CD4-positive, alpha-beta T cell (primary cell): ENCODE measurements at places on chromosomes 3 and 15.

GRCh38 chr3:66885326-66886000 lies 112.6 kb upstream of the KBTBD8 start:
- no peak for DNase-seq

DNA sequence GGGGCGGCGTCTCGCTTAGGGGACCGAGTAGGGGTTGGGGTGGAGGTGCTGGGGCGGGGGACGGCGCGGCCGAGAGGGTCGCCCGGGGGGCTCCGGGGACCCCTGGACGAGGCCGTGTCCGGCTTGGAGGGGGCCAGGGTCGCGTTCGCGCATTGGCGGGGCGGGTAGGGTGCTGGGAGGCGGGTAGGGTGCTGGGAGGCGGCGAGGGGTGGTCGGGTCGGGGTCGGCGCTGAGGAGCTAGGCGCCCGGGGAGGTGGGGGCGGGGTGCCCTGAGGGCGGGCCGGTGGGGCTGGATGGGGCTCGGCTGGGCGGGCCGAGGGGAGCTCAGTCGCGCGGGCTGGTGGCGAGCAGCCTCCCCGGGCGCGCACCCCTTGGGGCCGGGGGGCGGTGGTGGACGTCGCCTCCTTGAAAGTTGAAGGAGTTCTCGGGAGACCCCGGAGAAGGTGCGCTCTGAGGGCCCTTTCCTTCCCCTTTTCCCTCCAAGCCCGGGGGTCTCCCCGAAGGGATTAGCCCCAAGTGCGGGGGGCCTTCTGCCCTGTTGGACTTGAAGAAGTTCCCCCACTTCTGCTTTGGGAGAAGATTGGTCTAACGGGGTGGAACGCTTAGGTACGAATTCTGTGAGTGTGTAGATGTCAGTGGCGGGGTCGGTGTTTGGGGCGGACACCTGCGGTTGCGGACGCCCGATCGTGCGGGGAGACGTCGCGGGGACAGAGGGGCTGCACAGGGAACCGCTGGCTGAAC lies 543 bp downstream of the MEF2A start:
- no peak for DNase-seq

DNA sequence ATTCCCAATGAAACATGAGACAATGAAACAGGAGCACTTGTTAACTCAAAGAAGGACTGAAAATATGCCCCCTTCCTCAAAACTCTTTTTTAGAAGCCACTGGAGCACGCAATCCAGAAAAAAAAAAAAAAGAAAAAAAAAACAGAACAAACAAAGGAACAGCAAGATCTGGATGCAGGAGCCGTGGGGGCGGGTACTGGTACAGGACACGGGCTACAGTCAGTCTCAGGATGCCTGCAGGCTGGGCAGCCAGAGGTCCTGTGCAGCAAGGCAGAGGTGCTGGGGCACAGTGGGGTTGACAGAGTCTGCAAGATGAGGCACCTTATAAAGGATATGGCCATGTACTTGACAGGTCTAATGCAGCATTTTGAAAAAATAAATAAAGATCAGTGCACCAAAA lies 22.3 kb upstream of the ALDH1L1 start:
- DNase-seq: no peak

DNA sequence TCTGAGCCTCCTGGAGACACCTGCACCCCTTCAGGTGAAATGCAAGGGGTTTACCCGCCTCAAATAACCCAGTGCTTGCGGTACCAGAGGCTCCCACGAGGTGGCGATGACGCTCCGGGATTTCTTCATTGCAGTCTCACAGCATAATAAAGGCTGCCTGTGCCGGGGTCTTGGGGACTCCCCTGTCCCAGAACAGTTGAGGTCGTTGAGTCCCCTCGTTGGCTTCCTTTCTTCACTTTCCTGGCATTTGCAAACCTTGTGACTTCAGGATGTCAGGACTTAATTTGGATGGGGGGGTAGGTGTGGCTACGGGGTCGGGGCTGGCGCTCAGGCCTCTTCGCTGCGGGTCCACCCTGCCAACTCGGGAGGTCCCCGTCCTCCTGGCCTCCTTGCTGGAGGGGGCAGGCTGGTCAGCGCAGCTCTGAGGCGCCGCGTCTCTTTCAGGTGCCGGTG lies 1.3 kb downstream of the GNAT1 start:
- peak; percentile 76 for DNase-seq

GRCh38 chr3:197573048-197573767 lies 17.4 kb upstream of the BDH1 start:
- DNase-seq: no peak

DNA sequence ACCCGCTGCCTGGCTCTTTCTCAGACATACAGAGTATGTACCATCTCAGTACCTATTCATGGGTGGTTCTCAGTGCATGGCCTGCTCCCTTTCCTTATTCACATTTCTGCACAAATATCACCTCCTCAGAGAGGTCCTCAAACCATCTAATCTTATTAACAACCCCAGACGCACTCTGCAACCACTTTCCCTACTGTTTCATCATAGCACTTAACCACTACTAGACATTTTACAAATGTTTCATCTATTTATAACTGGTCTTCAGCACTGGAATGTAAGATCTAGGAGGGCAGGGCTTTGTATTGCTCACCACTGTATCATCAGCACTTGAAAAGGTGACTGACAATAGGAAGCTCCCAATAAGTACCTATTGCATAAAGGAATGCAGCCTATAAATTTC lies 45.1 kb downstream of the TNIK start:
- DNase-seq: no peak

GRCh38 chr3:15768421-15769255 lies 29.1 kb downstream of the ANKRD28 start:
- peak; percentile 41 for DNase-seq

DNA sequence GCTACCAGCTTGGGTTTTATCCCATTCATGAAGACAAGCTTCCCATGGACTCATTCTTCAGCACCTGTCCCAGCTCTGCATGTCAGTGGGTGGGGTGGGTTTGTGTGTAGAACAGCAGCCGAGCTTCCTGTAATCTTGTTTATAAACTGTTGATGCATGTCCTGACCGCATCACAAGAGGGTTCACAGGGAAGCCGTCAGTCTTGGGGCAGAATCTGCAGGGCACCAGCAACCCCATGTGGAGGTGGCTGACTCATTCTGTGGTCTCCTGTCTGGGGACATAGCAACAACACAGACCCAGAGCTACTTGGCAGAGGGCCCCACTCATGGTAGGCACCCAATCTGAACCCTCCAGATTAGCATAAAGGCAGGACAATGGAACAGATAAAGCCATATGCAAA lies 35.6 kb downstream of the DAPK2 start:
- DNase-seq: peak; percentile 86

DNA sequence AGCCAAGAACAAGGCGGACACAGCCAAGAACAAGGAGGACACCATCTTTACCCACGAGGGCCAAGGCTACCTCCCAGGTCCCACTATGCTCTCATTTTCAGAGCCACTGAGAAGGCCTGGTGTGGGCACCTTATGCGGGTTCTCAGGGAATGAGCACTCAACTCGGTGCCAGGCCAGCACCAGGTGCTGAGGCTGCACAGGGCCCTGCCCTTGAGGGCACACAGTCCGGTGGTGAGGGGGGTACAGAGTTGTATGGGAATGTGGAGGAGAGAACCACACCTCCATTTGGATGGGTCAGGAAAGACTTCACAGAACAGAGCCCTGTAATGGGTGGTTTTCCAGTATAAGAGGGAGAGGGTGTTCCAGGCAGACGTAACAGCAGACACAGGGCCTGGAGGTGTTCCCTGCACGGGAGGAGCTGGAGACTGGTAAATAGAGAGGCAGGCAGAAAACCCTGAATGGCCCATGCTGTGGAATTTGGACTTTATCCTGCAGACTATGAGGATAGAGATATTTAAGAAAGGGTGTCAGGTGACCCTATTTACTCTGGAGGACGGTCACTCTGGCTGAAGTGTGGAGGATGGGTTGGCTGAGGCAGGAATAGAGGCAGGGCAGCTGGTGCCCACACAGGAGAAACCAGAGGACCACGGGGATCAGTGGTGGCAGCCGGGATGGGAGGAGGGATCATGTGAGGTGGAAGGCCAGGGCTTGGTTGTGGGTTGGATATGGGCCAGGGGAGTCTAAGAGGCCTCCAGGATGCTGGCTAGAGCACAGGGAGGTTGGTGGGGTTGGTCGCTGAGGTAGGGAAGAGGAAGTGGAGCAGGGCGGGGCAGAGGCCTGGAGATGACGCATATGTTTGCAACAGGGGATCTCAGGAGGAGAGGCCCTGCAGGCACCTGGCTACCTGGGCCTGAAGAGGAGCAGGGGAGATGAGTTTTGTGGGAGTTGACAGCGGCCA lies 34.6 kb downstream of the CRABP1 start:
- no peak for DNase-seq

DNA sequence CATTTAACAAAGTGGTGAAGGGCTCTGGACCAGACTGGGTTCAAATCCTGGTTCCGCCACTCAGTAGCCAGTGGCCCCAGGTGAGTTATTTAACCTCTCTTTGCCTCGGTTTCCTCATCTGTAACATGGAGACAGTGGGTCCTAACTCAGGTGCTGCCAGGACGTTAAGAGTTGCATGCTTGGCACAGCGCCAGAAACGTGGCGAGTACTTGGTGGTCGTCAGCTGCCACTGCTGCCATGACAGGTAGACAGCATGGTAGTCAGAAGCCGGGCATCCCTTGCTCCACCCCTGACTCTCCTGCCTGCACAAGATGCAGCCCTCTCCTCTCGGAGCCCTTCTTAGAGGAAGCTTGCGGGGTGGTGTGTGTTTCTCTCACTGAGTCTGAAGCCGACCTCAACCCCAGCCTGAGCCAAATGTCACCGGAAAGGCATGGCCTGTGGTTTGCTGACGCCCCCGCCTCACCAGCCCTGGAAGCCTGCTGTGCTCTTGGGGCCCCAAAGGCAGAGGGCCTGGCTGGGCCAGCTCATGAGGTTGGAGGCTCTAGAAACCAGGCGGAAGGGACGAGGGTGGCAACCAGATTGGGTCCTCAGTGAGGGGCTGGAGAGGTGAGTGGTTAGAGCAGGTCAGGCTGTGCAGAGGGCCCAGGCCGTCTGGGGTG lies 160.8 kb upstream of the TLE3 start:
- peak; percentile 59 for DNase-seq
